ENCODE measurements at places on chromosomes 7 and 10. TPM values are rescaled to one million over a fixed set of nuclear protein-coding genes. Genes with fewer than 3 reads are reported as not detected.

Gene RBP3
- 0.07 TPM for polyA plus RNA-seq

- no peak for DNase-seq
Measured at GRCh38 chr10:80288849-80289248, 609 bp downstream of the MAT1A start.

DNA sequence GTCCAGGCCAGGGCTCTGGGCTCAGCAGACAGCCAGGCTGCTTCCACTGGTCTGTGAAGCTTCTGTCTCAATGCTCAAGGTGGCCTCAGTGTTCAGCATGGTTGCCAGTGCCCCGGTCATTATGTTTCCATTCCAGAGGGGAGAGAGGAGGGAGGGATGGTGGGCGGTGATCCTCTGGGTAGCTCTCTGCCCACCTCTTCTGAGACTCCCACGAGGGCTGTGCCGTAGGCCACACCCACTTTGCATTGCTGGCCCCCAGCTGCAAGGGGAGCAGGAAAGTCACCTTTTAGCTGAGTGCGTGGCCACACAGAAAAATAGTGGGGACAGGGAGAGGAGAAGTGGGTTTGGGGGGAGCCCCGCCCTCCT, 42.5 kb downstream of the FOXK1 start:
- DNase-seq, result no peak

DNA sequence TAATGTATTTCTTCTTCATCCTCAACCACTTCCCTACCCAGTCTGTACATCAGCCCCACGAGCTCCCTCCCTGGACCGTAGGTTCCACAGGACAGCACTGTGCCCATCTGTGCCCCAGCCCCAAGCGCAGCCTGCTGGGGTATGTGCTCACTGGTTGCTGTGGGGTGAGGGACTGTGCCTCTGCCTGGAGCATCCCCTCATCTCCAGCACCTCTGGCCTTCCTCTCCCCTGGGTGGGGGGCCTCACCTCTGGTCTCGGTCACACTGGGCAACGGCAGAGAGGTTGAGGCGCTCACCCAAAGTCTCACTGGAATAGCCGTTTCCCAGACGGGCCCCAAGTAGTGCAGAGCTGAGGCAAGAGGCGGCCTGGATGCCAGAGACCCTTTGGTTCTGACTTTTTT, 1.5 kb upstream of the PRKAR1B start:
- no peak for DNase-seq
